Nucleus accumbens (tissue), 56 donors: ENCODE measurements at places on chromosomes 4 and X.
A peak's percentile ranks its signal among the peaks of the same experiment; 100 is the strongest.

DNA sequence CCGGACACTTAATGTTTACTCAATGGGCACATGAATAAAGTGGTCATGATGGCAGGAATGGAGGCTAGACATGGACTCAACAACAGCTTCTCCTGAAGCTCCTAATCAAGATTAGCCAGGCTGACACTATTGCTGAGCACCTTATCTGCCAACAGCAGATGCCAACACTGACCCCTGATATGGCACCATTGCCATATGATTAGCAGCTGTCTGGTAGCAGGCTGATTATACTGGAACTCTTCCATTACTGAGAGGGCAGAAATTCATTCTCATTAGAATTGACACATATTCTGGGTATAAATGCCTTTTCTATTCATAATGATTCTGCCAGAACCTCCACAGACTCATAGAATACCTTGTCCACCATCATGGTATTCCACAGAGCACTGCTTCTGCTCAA lies 18.4 kb upstream of the AFF1 start:
- no peak for DNase-seq

- no peak for DNase-seq
Measured at GRCh38 chrX:10025742-10026493, 58.8 kb downstream of the CLDN34 start.

DNA sequence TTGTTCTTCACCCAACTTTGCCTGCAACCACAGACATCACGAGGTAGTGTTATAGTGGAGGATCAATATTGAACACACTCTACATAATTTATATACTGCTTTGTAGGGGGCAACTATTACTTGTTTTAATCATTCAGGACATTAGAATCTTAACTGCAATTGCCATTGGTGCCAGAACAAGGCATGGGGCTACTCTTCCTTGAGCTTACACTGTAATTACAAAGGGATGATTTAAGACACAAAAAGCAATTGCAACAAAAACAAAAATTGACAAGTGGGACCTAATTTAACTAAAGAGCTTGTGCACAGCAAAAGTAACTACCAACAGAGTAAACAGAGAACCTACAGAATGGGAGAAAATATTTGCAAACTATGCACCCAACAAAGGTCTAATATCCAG lies 24.0 kb upstream of the DDX53 start:
- DNase-seq: no peak

DNA sequence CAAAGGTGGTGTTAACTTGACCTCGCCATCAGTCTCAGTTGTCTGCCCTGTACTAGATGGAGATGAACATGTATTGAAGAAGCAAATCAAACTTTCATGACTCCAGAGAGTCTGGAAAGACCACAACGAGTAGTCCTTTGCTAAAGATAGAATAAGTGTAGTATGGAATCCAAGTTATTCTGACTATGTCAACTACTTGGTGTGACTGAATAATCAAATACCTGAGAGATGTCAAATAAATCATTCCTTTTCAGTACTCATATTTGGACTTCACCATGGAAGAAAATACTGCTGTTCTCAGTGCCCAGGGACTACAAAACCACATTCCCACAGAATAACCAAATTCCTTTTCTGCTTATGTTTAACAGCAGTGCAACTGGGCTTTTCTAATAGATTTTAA lies 161.2 kb upstream of the SPRY1 start:
- no peak for DNase-seq

DNA sequence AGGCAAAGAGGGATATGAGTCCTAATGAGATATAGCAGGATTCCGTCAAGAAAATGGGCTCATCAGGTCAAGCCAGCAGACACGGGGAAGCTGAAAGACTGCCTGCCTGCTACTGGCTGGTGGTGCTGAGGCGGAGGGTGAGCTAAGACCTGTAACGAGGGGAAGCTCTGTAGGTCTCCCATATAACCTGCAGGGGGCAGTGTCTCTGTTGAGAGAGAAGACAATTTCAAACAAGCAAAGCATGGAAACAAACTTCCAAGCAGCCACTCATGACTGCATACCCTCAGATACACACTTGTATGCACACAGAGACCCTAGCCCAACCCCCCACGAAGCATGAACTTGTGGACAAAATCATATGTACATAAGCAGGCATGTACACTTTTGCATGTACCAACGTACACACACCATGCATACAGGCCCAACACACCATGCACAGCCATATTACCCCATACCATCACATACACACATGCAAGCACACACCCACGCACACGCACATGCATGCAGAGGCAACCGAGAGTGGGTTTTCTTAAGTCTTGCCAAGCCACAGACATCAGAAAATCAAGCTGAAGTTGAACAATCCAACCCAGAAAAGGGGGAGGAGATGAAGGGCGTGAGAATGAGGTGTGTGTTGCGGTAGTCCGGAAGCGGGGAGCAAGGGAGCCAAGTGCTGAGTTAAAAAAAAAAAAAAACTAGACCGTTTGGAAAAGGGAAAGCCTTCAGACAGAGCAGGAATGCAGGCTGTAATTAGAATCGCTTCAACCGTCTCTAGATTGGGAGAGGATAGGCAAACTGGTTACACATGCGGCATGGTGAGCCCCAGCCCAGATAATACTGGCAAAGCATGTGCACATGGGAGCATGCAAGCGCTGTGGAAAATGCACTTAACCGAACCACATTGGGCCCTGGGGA lies 71.0 kb downstream of the PJA1 start:
- peak; percentile 12 for DNase-seq

- no peak for DNase-seq
Measured at GRCh38 chr4:148514581-148514980, 72.4 kb upstream of the NR3C2 start.

- DNase-seq: no peak
Measured at GRCh38 chr4:177100307-177100706, 209.4 kb upstream of the NEIL3 start.

DNA sequence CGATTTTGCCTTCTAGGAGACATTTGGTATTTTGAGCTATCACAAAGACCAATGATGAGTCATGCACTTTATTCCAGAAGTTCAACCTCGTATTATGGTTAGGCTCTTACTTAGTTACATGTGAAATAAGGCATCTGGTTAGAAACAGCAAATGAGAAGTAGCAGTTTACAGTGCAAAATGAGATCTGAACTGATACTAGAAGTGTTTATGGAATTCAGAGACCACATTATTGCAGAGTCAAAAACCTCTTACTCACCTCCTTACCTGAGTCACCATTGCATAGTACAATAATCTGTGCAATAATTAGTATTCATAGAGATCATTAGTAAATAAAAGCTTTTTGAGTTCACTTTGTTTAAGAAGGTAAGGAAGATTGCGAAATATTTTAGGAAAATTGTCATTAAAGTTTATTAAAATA lies 38.7 kb downstream of the SEC24B start:
- no peak for DNase-seq

DNA sequence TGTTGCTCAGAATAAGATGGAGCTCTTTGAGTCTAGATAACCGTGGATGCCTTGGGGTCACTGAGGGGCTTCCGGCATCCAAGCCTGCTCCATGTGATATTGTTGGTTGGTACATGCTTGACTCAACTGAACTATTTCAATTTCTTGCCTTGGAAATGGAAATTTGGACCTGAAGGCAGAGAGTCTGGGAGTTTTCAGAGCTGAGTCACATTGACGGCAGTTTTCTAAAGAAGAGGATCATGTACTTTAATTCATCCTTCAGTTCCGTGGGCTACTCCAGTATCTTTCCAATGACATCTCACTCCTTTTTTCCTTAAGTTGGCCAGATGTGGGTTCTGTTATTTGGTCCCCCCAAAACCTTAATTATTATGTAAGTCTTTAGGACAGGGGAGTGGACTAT lies 100.5 kb downstream of the MFAP3L start:
- DNase-seq: no peak

DNA sequence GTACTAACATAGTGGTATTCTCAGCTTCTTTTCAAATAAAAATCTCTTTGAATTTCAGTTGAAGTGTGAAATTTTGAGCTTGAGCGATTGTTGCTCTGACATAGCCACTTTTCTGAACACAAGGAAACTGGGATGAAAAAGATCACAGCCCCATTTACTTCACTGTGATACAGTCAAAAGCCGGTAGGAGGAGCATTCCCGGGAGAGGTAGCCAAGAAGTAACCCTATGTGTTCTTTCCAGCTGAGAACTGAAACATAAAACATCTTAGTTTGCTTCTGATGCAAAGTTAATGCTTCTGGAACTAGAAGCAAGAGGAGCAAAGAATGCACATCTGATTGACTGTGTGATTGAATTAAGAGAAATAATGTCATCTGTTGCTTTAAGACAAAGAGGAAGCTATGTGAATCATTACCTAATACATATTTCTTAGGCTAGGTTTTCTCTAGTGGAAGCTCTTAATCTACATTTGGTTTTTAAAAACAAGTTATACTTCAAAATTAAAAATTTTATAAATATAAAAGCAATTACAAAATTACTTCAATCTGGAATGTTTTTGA lies 88.3 kb upstream of the UNC5C start:
- no peak for DNase-seq

GRCh38 chr4:84804136-84804535 lies 162.4 kb downstream of the WDFY3 start:
- no peak for DNase-seq

DNA sequence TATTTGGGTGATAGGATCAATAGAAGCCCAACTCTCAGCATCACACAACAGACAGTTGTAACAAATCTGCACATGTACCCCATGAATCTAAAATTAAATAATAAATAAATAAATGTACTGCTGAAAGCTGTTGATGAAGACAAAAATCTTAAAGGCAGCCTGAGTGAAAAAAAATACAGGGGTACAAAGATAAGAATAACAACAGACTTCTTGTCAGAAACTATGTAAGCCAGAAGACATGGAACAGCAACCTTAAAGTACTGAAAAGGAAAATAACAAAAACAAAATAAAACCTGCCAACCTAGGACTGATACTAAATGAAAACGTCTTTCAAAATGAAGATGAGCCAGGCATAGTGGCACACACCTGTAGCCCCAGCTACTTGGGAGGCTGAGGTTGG lies 25.0 kb upstream of the PDLIM5 start:
- DNase-seq: no peak

DNA sequence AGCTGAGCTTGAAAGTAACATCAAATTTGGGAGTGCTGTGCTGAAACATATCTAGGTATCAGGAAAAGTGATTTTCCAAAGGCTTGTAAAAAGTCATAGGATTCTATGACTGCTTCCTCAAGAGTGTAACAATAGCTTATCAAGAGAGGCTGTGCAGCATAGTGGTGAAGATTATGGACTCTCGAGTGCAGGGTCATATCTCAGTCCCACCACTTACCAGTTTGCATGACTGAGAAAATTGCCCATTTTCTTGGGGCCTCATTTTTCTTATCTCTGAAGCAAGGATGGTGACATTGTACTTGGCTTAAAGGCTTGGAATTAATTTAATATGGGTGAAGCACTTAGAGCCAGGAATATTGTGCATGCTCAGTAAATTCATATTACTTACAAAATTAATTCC lies 57.2 kb downstream of the AFF1 start:
- no peak for DNase-seq

DNA sequence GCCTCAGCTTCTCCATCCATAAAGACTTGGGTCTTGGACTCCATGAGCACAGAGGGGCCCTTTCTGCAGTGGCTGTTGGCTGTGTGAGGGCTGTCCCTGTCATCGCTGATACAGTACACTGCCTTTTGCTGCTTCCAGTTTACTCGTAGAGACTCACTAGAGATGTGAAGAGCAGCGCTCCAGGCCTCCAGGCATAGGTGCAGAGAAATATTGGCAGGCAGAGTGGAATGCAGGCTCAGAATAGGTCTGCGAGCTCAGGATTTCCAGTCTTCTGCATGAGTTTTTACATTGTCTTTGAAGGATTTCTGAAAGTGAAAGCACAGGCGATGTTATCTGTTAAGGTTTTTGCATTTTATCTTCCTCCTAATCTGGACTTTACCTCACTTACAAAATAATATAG lies 97.4 kb downstream of the AASDH start:
- no peak for DNase-seq

DNA sequence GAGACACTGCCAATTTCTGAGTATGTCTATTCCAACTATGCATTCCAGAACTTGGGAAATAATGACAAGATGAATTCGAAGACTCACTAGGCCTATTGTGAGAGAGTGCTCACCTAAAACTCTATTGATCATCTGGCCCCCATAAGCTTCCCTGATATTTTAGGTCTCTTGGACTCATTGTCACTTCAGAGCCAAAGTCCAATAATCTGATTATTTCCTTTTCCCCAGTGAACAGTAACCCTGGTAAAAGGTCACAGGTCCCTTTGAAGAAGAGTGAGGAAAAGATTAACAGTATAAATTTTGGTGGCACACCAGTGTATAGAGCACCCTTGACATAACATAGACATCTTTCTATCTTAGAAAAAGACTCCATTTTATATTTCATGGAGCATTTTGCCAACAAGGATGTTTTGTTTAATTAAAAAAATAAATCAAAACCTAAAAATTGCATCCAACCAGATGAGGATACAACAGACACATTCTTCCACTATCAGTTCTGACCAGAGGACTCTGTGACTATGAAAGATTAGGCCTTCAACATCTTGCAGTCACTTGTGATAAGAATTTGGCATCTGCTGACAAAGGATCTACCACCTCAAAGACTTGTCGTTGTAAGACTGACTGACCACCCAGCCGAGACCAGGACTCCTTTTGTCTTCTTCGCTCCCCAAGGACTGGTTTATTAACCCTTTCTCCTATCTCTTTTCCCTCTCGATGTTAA lies 191.9 kb downstream of the MAB21L2 start:
- no peak for DNase-seq

GRCh38 chrX:11103751-11104150 lies 7.4 kb upstream of the HCCS start:
- DNase-seq: no peak

DNA sequence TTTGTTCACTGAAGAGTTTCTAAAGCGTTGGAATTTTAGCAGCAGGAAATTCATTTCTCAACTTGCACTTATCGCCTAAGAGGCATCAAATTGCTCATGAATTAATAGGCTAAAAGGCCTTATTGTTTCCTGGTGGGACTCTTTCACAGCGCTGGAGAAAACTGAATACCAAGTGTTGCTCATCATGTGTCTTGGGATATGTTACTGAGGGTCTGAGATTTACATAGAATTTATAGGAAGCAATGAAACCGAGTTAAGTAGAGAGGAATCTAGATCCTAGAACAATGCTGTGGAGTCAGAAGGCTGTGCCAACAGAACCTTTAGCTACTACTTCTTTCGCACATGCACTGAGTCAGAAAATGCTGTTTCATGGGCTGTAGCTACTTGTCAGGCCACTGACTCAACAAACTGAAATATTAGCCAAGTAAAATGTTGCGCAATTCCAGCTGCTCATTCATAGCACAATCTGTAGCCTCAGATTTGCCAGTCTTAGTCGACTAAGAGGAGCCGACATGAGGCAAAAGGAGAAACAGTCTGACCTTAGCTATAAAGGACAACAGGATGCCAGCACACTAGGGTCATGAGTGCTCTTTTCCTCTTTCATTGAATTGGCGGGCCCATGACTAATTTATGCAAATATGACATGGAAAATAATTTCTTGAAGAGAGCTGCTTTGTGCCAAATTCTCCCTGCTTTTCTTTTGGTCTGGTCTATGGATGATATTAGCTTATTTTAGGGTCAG lies 35.9 kb upstream of the CXCL8 start:
- no peak for DNase-seq

GRCh38 chr4:175927121-175927520 lies 115.1 kb upstream of the GPM6A start:
- no peak for DNase-seq

GRCh38 chrX:140971099-140971795 lies 31.1 kb upstream of the SPANXB1 start:
- no peak for DNase-seq
